SJCRH30 (cell line): ENCODE measurements at places on chromosomes 16 and 17. TPM values are rescaled to one million over a fixed set of nuclear protein-coding genes. Genes with fewer than 3 reads are reported as not detected.
A peak's percentile ranks its signal among the peaks of the same experiment; 100 is the strongest.

- DNase-seq: no peak
These were observed 30.8 kb downstream of the USP43 start for GRCh38 chr17:9676084-9676483.

DNA sequence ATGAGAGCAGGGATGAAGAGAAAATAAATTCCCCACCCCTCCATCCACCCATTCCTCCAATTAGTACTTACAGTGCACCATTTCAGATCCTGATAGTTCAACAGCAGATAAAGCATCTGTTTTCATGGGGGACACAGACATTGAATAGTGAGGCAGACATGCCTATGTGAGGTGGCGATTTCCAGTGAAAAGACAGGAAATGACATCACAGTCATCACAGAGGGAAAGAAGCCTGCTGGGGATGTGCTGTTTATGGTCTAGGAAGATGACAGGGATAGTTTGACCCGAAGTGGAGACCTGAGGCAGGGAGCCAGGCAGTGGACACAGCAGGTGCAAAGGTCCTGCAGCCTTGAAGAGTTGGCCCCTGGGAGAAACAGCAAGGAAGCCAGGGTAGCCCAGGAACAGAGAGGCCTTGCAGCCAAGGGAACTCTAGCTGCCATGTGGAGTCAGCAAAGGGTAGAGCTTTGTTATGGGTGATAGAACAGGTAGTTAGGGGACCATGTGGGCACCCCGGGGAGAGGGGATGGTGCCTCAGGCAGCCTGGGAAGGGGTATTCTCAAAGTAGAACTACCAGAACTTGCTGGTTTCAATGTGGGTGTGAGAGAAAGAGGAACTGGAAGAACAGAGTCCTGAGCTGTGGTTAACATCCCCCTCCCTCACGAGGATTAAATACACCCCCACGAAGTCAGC is 256.6 kb downstream of the CPPED1 start:
- DNase-seq: no peak

DNA sequence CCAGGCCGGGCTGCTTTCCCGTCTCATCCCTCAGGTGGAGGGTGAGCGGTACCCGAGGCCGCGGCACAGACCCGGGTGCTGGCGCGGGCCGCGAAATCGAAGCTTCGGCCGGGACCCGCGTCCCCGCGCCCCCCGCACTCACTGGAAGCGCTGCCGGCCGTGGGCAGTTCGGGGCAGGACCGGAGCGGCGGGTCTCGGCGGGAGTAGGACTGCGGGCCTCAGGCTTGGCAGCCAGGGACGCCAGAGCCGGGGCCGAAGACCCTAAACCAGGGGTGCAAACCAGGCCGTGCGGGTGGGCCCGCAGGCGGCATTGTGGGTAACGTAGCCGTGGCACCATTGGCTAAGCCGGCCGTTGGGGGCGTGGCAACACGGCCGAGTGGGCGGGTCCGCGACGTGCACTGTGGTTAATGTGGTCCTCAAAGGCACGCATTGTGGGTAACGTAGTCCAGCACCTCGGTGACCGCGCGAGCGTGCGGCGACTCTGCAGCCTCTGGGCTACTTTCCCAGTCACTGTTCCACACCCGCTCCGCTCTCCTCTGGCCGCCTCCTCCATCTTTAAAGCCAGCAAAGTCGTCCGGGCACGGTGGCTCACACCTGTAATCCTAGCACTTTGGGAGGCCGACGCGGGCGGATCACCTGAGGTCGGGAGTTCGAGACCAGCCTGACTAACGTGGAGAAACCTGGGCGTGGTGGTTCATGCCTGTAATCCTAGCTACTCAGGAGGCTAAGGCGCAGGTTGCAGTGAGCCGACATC is at the start of gene ZNF500:
TSS of gene ZNF500 (minus strand) at position 288 of the 754 bp plus-strand sequence. CDS start 1,184 bp downstream, outside the sequence.
- DNase-seq: peak; percentile 96

DNA sequence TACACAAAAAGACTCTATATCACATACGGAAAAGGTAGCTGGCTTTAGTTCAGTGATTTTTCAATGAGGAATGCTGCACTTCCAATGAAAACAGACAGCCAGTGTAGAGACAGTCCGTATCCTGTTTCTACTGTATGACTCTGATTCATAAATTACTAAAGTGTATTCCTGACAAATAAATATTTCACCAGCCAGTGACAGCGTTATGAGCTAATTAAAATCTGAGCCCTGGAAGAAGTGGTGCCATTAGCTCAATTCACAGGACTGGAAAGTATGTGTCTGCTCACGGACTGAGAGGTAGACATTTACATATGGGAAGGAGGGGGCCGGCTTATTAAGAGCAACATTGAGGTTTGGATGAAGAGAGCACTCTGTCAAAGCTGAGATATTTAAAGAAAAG is 207.9 kb upstream of the RBFOX1 start:
- no peak for DNase-seq

DNA sequence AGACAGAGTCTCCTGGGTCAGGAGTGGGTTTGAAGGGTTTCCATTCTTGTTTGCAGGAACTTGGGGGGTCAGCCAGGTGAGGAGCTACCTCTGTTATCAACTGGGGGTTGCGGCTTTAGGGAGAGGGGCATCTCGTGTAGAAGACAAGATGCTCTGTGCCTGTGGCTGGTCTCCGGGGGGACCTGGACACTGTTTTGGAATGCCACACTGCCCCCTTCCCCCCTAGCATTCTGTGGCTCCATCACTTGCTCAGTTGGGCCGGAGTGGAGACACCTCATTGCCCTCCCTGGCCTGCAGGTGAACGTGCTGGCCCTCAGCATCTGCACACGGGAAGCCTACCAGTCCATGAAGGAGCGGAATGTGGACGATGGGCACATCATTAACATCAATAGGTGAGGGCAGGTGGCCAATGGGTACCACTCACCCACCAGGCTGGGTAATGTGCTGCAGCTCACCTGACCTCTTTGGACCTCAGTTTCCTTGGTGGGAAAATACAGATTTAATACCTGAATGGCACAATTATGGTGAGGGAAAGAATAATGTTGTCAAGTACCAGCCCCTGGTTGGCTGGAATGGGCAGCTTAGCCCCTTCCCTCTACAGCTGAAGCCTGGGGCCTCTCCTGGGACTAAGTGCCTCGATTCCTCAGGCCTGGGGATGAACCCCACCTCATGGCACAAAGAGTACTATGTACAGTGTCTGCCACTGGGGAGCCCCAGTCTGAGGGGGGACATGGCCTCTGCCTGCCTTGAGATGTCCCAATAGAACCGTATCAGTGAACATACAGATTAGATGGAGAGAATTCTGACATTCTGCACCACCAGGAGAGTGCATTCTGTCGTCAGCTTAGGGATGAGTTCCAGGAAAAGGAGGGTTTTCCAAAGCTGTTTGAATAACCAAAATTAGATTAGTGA is 3.3 kb upstream of the MRM1 start:
- DNase-seq: no peak

DNA sequence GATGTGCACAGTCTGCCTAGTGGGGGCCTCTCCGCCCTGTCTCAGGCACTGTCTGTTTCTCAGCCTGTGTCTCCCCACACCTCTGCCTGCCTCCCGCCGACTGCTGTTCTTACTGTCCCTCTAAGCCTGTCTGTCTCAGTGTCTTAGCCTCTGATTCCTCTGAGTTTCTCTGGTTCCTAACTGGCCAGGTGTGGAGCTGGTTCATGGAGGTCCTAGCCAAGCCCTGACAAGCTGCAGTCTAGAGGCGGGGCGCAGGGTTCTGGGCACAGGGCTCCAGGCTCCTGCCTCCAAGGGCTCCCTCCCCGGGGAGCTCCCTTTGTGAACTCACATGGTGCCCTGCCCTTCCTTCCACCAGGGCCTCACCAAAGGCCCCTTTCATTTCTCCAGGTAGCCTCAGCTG is 19.4 kb downstream of the C17orf100 start:
- DNase-seq: no peak

DNA sequence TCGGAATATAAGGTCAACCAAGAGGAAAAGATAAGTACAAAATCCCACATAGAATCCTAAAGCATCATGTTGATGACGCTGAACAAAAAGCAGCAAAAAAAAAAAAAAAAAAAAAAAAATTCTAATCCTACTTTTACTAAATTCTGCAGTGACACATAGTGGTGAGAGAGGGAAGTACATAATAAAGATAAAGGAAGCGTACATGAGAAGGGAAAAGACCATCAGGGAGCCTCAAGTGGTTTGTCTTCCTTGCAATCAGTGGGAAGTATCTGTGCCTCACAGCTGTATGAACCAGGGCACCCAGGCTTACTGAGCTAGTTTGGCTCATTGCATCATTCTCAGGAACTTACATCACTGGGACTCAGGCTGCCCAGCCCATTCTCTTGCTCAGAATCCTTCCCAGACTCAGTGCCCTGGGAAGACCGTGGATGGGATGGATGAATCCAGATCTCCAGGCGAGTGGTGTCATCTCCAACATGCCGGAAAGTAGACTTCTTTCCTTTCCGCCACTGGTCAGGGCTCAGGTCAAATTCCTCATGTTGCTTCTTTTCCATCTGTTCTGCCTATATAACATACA is 21.2 kb downstream of the SMG6 start:
- DNase-seq: no peak

GRCh38 chr17:77383613-77384608 is 243.1 kb downstream of the SEC14L1 start:
- DNase-seq: no peak

DNA sequence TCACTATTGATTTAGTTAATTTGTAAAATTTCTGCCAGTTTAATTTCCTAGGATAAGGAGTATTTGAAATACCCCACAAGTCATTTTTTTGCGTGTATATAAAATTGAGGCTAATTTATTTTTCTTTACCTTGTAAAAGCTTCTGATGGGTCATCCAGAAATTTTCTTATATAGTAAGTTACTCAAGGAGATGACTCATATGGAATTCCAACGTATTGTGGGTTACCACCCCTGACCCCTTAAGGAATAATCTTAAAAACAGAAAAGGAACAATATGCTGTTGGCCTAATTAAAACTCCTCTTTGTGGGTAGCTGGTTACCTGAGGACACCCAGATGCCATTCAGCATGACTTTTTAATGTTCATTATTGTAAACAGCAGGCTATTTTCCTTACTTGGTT is 13.6 kb downstream of the HEATR6 start:
- no peak for DNase-seq

DNA sequence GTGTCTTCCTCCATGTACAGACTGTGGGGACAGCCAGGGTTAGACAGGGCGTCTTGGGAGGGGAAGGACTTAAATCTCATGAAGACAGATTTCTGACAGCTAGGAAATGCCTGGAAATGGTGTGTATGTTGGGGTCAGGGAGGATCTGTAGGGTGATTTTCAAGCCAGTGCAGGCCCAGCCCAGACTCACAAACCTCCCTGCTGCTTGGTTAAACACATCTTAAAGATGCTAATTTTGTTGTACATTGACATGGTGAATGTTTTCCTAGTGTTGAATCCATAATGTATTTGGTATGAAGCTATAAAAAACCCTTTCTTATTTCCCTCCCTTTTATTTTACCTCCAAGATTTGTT is 238.3 kb downstream of the CCDC182 start:
- no peak for DNase-seq

DNA sequence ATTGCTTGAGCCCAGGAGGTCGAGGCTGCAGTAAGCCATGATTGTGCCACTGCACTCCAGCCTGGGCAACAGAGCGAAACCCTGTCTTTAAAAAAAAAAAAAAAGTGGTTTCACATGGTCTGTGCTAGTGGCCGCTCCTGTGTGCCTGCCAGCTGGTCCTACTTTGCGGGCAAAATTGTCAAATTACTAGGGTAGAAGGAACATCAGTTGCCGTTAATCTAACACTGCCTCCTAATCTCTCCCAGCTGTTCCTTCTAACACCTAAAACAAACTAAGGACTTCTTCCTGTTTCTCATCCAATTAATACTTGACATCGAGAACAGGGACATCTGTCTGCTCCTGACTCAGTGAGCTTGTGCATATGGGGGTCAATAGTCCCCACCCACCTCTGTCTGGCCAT is 23.9 kb downstream of the TMEM11 start:
- peak; percentile 79 for DNase-seq

DNA sequence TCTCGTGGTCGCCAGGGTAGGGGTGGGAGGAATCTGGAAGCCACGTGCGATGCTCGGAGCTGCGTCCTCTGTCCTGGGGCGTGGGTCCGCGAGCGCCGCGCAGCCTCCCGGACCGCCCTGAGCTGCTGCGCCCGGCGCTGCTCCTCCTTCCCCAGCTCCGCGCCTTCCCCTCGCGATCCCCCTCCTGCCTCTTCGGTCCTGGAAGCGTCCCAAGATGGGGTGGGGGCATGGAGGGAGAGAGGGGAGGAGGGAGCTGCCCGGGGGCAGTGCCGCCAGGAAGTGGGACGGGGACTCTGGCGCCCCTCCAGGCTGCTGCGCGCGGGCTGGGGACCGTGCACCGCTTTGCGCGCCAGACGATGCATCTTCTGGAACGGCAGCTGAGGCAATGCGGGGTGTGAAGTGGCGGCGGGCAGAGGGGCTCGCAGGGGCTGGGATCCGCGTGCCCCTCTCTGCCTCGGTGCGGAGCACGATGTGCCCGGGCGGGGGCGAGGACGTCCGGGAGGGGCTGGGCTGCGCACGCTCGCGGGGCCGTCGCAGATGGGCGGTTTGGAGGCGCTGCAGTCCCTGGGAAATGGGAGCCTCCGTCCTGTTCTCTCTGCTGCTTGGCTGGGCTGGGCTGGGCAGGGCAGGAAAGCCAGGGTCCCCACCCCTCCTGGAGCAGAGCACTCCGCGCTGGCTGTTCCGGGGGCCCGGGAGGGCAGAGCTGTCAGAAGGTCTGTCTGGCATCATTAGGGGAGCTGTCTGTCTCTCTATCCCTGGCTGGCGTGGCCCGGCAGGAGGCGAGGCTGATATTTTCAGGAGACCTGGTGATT is 388.0 kb downstream of the SEC14L1 start:
- no peak for DNase-seq

DNA sequence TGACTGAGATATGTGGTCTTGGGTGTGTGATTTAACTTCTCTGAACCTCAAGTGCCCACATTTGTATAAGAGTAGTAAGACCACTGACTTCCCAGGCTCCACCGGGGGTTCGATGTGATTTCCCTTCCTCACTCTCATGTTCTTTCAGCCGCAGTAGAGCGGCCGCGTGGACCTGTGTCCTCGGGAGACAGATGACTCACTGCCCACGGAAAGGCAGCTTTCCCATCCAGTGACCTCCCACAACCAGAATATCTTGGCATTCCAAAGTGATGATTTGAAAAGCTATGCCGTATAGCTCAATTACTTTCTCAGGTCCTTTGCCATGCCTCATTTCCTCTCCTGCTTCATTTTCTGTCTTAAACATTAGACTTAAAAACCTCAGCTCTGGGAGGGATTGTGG is 73.6 kb downstream of the IL21R start:
- DNase-seq: peak; percentile 23

MAPT gene
- 1.1 and 1.8 TPM in 2 replicates for total RNA-seq

FZD2 gene
- total RNA-seq: 16.0 and 18.2 TPM in 2 replicates

GJD3 gene
- total RNA-seq: not detected in 2 replicates

JUP gene
- 1.2 and 1.7 TPM in 2 replicates for total RNA-seq

CHD9NB gene
- total RNA-seq: not detected in 2 replicates

RBFOX1 gene
- total RNA-seq: 8.9 and 11.6 TPM in 2 replicates
